GM06990 (cell line): ENCODE measurements at places on chromosomes 6 and 20.

DNA sequence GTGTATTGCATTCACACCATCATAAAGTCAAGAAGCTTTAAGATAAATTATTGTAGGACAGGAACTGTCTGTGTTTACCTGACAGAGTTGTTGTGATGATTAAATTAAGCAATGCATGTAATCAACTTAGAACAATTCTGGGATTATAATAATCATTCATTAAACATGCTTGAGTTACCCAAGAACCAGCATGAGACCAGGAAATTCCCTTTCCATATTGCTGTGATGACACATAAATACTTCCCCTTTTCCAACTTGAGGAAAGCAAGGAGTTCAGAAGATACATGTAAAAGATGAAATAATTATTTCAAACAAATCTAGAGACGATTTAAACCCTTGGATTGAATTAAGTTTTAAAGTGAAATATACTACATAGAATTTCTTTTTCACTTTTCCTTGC, 404.4 kb downstream of the GJA1 start:
- no peak for DNase-seq

- DNase-seq = no peak
Measured at GRCh38 chr6:166904101-166904746, 52.1 kb downstream of the RNASET2 start.

DNA sequence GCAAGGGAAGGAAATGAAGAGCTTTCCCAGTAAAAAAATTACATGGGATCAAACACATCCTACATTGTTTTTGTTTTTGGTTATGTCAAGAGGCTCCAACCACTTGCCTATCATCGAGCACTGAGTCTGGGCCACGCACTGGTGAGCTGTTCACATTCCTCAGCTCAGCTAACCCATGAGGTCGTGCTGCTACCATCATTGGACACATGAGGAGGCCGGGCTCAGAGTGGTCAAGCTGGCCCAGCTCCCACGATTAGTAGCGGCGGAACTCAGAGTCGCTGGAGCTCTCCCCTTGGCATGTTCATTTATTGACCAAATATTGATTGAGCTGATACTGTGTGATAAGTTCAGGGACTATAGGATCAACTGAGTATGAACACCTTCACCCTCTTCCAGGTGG, 164.9 kb downstream of the CDH26 start:
- no peak for DNase-seq

GRCh38 chr6:5280920-5281319, 19.6 kb downstream of the FARS2 start:
- no peak for DNase-seq

GRCh38 chr6:12094689-12095088, 82.6 kb downstream of the HIVEP1 start:
- DNase-seq = no peak

DNA sequence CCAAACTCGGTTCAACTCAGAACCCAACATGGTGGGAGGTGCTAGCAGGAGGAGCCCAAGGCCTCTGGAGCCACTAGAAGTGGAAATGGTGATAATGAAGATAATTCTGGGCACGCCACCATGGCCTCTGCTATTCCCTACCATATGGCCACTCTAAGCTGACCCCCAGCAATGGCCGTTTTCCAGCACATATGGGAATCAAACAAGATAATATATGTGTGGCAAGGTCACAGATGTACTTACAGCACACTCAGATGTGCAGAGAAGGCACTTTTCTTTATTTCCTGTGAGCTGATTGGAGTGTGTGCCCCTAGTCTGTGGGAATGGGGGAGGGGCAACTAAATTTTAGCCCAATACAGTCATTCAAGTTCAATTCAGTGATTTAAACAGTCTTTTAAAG, 153.4 kb upstream of the LRFN2 start:
- no peak for DNase-seq

DNA sequence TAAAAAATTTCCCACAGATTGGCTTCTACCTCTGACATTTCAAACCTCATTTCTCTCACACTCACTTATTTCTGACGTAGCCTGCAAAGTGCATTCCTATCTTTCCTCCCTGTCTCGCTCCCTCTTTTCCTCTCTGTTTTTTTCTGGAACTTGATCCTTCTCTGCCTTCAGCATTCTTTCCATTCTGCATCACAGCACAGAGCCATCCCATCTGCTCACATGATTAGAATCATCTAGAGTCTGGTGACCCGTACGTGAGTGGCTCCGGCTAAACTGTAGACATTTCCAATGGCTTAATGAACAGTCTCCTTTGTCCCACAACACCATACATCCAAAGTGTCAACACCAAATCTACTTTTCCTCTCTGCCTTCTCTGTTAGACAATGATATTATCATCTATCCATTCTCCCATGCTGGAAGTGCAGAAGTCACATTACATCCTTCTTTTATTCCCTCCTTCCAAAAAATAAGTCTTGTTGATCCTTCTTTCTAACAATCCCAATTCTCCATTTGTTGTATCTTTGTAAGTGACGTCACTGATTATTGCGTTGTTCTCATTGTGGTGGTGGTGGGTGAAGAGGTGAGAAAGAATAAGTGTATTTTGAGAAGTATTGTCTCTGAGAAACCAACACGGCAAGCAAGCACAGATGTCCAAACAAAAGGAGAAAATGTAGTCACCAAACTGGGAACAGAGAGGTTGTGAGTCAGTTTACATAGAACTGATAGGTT, 41.6 kb downstream of the OPRM1 start:
- DNase-seq = no peak

DNA sequence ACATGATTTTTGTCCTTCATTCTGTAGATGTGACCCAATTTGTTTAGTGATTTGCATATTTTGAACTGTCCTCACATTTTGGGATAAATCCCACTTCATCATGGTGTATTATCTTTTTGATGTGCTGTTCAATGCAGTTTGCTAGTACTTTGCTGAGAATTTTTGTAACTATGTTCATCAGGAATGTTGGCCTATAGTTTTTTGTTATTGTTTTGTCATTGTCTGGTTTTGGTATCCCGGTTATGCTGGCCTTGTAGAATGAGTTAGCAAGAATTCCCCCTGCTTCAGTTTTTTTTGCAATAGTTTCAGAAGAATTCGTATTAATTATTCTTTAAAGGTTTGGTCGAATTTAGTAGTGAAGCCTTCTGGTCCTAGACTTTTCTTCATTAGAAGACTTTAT, 11.9 kb downstream of the KIF25 start:
- no peak for DNase-seq

DNA sequence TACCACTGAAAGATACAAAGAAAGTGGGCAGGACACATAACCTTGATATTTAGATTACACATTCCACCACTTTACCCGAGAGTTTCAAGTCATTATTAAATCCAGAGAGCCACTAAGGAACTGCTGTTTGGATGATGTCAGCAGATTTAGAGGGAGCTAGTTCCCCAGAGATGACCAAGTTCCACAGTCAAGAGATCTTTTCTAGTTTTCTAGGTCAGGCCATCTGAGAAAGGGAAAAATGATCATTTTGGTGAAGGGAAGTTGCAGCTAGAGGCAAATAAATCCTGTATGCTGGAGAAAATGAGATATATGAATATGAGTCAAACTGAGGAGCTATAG, 147.8 kb downstream of the HS3ST5 start:
- DNase-seq = no peak

DNA sequence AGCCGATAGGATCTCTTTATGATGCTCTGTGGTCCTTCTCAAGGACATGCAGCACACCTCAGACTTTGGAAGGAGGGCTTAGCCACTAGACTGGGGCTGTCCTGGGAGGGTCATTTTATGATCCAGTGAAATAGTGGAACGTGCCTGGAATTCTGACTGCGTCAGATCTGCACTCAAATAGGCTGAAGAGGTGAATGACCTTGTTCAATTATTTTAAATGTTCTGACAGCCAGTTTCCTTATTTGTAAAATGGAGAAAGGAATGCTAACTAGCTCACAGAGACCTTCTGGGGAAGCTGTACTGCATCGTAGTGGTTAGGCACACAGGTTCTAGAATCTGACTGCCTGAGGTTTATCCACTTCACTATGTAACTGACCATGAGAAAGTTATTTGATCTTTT, 587.5 kb downstream of the MAFB start:
- DNase-seq = no peak

DNA sequence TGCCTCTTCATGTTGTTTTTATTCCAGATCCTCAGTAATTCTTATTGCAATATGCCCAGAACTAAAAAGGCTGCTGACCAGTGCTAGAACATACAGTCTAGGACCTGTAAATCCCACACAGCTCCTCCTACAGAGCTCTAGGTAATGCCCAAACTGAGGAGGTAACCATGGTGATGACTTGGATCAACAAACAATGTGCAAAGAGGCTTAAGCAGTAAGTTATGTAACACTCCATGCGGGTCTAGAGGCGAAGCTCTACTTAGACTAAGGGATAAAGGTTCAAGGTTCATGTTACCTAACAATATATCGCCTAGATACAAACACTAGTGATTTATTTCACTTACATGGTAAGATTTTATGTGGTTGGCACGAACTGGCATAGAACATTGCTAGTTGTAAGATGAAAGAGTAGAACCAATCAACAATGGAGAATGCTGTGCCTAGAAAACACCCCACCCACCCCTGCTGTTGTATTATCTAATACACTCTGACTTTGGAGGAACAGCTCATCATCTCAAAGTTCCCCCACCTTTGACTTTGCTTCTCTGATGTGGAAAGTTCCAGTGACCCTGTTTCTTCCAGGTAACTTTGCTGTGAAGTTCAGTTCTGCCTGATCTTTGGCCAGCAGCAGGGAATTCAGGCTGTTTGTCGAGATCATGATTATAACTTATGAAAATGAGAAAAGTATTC, 242.4 kb downstream of the ALDH8A1 start:
- no peak for DNase-seq

DNA sequence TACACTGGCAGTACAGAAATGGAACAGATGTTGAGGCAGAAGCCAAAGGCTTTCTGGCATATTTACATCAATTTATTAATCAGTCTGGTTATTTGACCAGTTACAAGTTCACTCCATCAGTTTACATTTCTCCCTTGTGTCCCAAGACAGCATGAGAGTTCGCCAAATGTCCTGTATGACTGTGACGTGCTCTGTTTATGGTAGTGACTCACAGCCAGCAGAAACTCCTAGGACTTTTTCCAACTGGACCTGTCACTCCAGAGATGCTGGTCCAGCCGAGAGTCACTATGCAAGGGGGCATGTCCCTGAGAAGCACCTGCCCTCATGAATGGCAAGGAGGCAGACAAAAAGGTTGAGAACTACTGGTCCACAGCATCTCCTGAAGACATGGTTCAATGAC, 160.0 kb downstream of the LRFN2 start:
- no peak for DNase-seq

- no peak for DNase-seq
Measured at GRCh38 chr6:135994857-135995544, 143.5 kb downstream of the PDE7B start.

- no peak for DNase-seq
Measured at GRCh38 chr6:169849396-169849795, 98.0 kb downstream of the ERMARD start.

- no peak for DNase-seq
Measured at GRCh38 chr6:42200035-42200434, 5.3 kb upstream of the GUCA1B start.

GRCh38 chr6:4511641-4512020, 264.6 kb upstream of the CDYL start:
- no peak for DNase-seq

DNA sequence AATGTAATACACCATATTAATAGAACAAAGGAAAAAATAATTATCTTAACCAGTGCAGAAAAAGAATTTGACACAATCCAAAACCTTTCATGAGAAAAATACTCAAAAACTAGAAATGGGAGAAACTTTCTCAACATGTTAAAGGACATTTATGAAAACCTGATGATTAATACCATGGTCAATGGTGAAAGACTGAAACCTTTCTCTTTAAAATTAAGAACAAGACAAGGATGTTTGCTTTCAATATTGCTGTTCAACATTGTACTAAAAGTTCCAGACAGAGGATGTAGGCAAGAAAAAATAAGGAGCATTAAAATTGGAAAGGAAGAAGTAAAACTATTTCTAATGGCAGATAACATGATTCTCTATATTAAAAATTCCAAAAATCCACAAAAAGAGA, 981.3 kb upstream of the FLRT3 start:
- peak; percentile 24 for DNase-seq

DNA sequence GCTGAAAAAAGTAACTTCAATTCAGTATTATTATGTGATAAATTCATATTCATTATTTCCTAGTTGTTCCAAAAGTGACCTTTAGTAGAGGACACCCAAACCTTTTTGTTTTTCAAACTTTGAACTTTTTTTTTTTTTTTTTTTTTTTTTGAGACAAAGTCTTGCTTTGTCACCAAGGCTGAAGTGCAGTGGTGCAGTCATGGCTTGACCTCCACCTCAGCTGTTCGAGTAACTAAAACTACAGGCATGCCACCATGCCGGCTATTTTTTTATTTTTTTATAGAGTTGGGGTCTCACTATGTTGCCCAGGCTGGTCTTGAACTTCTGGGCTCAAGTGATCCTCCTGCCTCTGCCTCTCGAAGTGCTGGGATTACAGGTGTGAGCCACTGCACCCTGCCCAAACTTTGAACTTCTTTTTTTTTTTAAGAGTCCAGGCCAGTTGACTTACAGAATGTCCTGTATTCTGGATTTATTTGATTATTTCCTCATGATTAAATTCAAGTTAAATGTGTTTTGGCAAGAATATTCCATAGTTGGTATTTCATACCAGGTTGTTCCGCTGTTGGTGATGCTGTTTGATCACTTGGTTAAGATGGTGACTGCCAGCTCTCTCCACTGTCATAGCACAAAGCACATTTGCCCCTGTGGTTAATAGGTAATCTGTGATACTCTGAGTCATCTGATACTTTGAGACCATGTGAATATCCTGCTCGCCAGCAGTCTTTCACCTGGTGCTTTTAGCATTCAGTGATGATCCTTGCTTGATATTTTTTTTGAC, 48.0 kb downstream of the VAPB start:
- no peak for DNase-seq

- DNase-seq = no peak
Measured at GRCh38 chr6:110269623-110270022, 88.5 kb downstream of the METTL24 start.

DNA sequence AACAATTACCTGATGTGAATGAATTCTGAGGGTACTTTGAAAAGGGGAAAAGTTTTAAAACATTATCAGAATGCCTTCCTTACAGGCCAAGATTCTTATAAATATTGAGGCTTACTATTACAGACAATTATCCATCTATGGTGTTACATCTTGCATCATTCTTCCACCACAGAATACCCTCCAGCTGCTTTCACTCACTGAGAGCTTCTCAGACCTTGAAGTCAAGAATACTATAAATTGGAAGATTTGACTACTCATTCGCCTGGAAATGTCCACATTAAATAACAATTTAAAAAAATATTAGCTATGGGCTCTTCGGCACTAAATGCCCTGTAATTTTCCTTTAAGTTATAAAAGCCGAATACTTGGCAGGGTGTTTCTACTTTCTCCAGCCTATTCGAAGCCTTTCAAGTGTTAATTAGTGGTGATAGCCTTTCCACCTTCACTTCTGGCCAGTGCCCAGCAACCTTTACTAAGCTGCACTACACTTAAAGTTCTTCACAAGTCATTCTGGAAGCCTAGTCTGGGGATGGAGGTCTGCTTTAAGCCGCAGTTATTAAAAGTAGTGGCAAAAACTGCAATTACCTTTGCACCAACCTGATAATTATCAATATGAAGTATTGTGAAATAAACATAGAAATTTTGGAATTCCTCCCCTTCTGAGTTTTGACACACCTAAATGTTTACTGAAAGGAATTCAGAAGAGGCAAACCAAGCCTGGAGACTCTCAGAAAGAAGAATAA, 100.9 kb downstream of the BMP5 start:
- no peak for DNase-seq
